Retinal pigment epithelial cell (primary cell): ENCODE measurements at places on chromosomes 12 and 14.

GRCh38 chr12:101372431-101372830 lies 35.1 kb downstream of the ARL1 start:
- DNase-seq, result no peak

- DNase-seq, result no peak
Measured at GRCh38 chr14:39716987-39717570, 284.8 kb upstream of the FBXO33 start.

GRCh38 chr14:53515276-53515675 lies 362.2 kb upstream of the DDHD1 start:
- DNase-seq, result no peak

DNA sequence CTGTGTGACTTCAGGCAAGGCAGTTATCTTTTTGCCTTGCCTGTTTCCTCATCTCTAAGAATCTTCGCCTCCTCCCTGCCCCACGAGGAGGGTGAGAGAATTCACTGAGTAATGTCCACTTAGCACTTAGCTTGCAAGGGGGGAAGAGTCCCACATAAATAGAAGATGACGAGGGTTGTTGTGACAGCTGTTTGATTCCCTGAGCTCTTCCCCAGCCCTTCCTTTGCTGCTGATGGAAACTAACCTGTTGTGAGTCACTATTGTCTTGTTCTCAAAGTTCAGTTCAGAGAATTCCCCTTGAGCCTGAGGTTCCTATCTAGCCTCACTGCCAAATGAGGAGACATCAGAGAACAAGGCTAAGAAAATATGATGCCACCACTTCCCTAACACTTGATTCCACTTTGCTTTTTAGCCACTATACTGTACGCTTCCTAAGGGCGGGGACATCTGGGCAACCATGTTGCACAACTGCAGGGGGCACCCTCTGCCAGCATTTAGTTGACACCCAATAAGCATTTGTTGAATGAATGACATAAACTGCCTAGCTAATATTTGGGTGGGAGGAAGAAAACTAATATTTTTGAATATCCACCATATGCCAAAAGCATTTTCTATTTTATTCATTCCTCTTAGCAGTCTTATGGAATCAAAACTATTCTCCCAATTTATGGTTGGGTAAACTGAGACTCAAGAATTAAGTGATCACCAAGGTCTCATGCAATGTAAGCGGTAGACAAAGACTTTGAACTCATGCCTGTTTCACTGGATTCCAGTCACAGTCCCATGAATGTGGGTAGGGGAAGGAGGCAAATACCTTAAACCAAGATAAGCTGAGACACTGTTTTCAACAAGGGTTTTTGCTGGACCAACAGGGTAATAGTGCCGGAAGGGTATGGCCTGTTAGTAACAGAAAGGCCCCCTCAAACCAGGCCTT lies 77.6 kb downstream of the ZFP36L1 start:
- no peak for DNase-seq
